ENCODE measurements at places on chromosomes 2 and 18.

- DNase-seq, result no peak
Observed at GRCh38 chr2:99879481-99879880, 262.9 kb downstream of the AFF3 start.

GRCh38 chr2:11315074-11315705 is 29.2 kb downstream of the ROCK2 start:
- DNase-seq, result no peak

DNA sequence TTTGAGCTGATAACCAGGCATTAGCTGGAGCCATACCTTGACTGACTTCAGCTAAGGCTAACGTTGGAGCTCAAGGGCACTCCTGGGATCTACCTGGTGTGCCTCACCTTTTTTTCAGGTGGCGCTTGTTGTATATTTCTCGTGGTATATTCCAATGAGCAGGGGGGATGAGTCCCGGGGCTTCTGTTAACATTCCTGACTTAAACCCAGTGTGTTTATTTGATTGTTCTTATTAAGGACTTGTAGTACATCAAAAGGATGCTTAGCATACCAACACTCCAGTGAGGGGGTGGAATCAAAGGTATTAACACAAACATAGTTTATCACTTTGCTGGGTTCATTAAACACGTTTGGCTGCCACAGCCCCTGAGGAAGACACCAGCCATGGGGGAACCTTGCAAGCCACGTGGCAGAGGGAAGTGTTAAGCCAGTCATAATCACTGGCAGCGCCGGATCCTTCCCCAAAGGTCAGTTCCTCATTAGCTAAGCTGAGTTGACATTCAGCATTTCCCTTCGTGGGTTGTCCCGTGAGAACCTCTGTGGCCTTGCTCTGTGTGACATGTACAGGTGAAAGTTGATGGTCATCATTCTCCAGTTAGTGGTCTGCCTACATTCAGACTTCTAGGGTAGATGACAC is 119.5 kb upstream of the MCFD2 start:
- DNase-seq, result peak; percentile 90

- peak; percentile 82 for DNase-seq
Observed at GRCh38 chr18:45775241-45775676, 50.2 kb upstream of the SIGLEC15 start.

DNA sequence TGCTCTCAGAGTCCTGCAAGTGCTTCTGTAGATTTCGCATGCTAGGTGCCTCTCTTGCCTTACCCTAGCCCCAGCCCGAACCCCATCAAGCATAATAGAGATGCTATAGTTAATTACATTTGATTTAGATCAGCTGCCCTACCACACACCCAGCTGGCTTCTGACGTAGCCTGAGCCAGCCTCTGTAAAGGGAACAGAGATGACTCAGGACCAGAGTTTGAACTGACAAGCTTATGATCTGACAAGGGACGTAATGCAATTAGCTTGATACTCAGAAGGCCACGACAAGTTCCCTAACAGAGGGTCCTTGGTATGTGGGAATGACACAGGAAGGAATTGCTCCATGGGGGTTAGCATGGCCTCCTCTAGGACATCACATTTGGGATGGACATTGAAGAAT is 126.6 kb downstream of the LRATD1 start:
- DNase-seq, result no peak

DNA sequence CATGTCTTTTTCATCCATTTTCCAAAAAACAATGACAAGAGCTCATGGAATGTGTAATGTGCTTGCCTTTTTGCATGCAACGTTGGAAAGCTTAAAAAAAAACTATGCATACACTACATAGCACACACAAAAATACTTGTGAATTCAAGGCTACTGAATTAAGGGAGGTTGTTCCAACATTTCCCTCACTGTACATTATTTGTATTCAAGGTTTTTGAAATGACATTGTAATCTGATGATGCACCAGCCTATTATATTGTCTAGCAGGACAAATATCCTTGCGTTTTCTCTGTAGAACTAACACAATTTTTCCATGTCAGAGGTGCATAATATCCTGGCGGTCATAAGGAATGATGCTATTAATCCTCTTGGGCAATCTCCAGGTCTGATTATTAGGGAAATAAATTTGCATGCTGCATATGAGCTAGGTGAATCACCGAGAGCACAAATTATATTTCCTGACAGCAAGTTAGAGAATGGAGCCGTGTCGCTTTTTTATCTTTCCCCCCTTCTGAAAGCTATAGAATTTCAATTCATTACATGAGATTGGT is 836.9 kb upstream of the FANCL start:
- DNase-seq, result no peak

- DNase-seq, result peak; percentile 75
Observed at GRCh38 chr2:162297925-162298552, 20.4 kb downstream of the IFIH1 start.

DNA sequence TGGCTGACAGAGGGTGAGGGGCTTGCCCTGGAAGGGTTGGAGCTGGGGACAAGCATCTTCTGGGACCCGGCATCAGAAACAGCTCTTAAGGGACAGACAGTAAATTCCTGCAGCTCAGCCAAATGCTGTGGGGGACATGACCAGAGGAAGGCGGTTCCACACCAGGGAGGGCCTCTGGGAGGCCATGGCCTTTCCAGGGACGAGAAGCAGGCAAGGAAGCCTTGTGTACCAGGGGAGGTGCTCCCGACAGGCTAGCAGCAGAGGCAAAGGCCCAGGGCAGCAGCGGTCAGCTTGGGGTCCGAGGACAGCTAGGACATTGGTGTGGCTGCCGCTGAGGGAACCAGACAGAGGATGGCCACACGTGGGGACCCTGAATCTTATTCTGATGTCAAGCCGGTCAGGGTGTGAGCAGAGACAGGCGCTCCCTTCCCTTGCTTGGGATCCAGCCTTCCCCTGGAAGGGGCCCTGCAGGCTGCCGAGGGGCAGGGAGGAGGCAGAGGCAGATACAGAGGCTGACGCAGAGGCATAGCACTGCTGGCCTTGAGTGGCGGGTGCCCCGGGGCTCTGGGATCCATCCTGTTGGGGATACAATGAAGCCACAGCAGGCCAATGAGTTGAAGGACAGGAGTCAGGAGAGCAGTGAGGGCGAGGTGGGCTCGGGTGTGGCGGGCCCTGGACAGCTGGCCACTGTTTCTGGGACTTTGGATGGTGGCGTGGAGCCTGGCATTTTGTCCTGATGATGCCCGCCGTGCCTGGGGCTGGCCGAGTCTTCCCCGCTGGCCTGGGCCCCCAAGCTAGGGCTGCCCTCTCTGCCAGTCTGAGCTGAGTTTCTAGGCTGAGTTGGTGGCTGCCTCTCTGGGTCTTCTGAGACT is 64.1 kb upstream of the GPC1 start:
- DNase-seq, result no peak

- DNase-seq, result peak; percentile 47
Observed at GRCh38 chr2:160970052-160970965, 189.9 kb upstream of the TANK start.

GRCh38 chr2:46538393-46538792 is 59.0 kb downstream of the TMEM247 start:
- DNase-seq, result peak; percentile 97

DNA sequence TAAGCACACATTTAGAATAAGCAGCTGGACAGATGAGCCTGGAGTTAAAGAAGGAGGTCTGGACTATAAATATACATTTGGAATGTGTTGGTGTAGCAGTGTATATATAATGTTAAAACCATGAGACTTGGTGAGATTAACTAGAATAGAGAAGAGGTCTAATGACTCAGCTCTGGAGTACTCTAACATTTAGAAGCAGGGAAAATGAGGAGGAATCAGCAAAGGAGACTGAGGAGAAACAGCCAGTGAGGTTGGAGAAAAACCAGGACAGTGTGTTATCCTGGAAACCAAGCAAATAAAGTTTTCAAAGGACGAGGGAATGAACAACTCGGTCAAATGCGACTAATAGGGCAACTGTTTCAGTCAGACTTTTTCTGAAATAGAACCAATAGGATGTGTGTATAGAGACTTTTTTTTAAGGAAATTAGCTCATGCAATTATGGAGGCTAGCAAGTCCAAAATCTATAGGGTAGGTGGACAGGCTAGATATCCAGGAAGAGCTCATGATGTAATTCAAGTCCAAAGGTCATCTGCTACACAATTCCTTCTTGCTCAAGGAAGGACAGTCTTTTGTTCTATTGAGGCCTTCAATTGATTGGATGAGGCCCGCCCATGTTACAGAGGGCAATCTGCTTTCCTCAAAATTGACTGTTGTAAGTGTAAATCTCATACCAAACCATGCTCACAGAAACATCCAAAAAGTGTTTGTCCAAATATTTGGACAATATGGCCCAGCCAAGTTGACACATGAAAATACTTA is 10.8 kb upstream of the SESTD1 start:
- no peak for DNase-seq

DNA sequence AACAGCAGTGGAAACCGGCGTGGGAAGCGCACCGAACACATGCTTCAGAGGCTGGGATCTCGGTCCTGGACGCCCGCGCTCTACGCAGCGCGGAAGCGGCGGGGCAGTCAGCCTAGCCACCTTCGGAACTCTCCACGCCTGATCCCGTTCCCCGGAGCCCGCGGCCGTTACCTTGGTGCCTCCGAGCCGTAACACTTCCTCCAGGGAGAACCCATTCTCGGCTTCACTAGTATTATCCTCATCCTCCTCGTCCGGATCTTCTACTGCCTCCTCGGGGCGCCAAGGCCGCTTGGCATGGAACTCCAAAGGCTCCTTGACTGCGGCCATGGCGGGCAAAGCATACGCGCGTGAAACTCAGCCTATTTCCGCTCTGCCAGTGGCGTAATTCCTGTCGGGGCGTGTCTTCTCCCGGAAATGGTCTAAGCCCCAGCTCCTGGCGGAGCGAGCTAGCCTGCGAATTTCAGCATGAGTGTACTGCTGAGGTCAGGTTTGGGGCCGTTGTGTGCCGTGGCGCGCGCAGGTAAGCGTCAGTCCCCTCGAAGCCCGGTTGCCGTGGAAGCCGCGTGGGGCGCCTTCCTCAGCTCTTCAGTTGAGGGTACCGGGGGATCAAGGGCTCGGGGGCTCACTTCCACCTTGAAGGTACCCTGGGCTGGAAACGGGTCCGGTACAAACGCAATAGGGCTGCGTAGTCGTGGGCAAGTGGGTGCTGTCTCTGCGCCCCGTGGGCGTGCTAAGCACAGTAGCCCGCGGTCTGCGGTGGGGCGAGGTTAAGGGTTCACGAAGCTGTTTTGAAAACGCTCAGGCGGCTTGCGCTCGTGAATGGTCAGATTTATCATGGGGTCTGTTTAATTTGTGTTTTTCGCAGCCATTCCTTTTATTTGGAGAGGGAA is at the start of the genes CEBPZ and NDUFAF7:
Gene CEBPZ, minus strand, starts transcription at position 356 of the 890 bp plus-strand sequence. Its CDS starts 29 bp downstream, at position 327.
Gene NDUFAF7, plus strand, starts transcription at position 418 of the 890 bp plus-strand sequence. Its CDS starts 48 bp downstream, at position 466.
- DNase-seq, result peak; percentile 95

DNA sequence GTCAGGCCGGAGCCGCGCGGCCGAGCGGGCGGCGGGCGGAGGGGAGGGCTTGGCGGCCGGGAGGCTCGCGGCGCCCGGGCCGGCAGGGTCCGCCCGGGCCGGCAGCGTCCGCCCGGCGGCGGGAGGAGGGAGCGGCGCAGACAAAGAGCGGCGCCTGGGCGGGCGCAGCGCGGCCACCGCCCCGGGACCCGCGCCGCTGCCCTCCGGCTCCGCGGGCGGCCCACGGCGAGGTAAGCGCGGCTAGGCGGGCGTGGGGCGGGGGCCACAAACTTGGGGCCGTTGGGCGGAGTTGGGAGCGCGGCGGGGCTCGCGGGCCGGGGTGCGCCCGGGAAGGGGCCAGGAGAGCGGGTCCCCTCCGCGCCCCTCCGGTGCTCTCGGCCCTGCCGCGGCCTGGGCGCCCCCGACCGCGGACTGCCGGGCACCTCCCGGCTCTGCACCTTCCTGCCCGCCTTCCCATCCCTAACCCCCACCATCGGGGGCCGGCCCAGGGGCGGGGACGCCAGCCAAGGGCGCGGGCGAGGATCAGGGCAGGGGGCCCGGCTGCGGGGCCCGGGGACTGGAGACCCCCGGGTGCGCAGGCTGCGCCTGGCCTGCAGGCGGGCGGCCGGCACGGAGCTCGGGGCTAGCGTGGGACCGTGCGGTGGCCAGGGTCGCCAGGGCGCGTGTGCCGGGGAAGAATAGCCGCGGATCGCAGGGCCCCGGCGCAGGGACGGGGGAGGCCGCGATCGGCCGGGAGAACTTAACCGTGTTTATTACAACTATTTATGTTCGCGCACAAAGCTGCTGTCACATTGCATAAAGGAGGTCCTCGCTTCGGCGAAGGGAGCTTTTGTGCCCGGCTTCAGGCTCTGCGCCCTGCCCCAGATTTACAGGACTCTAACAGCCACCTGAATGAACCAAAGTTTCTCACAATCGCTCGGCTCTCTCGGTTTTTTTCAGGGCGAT is at the start of gene NCK2:
Gene NCK2, plus strand, starts transcription at position 4 of the 945 bp plus-strand sequence. CDS start 110,152 bp downstream, outside the sequence.
- no peak for DNase-seq

GRCh38 chr2:230885463-230886130 is 20.9 kb downstream of the ITM2C start:
- peak; percentile 77 for DNase-seq

DNA sequence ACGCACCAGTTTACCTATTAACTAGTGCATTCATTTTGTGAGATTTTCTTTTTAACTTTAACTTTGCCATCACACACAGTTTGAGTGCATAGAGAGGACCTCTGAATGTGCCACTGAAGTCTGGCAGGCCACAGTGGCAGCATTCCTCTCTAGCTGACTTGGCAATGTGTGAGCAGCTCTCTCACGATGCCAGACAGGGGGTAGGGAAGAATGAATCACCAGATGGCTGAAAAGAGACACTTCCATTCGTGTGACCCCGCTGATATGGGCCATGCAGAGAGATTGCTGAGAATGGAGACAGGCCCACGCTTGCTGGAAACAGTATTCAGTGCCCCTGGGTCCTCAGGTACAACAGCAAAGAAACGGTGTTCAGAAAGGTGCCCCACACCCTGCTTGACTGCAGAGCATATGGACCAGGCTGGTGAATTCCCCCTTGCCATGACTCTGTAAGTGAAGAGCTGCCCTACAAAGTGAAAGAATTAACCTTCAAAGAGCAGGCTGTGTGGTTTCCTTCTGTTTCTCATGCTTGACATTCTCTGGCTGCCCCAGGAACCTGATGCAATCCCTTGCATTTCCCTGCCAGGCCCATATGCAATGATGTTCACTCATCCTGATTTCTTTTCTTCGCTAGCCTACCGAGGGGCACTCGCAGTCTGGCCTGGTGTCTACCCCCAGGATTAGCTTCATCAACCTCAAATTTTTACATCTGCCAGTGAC is 236.1 kb downstream of the CDH20 start:
- DNase-seq, result no peak

DNA sequence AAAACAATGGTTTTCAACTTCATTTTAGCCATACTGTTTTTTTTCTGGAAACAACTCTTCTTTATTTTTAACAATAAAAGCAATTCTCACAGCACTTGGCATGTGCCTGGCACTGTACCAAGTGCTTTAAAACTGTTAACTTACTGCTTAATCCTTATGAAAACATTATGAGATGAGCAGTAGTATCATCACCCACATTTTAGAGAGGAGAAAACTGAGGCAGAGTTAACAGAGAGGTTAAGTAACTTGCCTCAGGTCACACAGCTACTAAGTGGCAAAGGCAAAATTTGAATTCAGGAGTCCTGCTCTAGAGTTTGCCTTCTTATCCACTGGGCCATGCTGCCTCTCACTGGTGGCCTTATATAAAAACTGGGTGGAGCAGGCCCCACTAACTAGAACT is 23.2 kb downstream of the CTIF start:
- no peak for DNase-seq
